Upper lobe of left lung (tissue), 6 donors: ENCODE measurements at places on chromosomes 7 and 10. TPM values are rescaled to one million over a fixed set of nuclear protein-coding genes. Genes with fewer than 3 reads are reported as not detected.

DNA sequence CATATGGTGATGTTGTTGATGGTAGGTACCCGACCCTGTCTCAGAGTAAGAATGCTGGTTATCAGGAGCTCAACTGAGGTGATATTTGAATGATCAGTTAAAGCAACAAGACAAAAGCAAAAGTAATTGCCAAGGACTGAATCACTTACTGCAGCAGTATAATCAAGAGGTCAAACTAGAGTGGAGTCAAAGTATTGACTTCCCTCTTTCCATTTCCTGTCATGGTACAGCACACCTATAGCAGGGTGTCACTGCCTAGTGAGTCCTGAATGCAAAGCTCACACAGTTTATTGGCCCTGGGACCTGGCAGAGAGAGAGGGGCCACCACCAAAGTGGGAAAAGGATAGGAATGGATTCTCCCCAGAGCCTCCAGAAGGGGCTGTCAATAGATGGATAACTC lies 886.1 kb upstream of the SORCS1 start:
- DNase-seq, result no peak
- H3K4me3 ChIP-seq, result no peak overlapping the region
- no peaks in the 10 kb centered on the region for H3K27me3 ChIP-seq
- H3K4me1 ChIP-seq, result no peaks in the 10 kb centered on the region
- no peak overlapping the region for H3K27ac ChIP-seq

DNA sequence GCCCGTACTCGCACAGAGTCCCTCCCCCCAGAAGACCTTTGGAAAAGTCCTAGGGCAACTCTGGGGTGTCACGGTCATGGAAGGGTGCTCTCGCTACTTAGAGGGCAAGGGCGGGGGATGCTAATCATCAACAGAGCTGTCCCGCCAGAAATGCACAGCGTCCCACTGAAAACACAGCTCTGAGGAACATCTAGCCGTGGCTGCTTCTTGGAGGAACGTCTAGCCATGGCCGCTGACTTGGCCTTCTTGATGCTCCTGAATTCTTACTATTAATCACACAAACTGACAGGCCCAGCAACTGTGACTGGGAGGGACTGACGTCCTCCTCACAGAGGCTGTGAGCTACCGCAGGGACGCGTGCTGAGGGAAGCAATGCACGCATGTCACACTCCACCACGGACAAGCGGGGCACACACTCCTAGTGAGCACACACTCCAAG lies 1.7 kb downstream of the TUBGCP2 start:
- H3K27me3 ChIP-seq, result no peaks in the 10 kb centered on the region
- H3K27ac ChIP-seq, result peak overlapping the region; percentile 96

- no peak overlapping the region for H3K4me3 ChIP-seq
- no peak for DNase-seq
- no peaks in the 10 kb centered on the region for H3K36me3 ChIP-seq
- H3K27me3 ChIP-seq, result no peaks in the 10 kb centered on the region
- H3K27ac ChIP-seq, result no peak overlapping the region
- H3K4me1 ChIP-seq, result no peaks in the 10 kb centered on the region
Measured at GRCh38 chr10:58372607-58373441, 12.4 kb upstream of the TFAM start.

GRCh38 chr10:59910867-59911266 lies 4.5 kb upstream of the CCDC6 start:
- H3K27me3 ChIP-seq, result no peaks in the 10 kb centered on the region
- DNase-seq, result no peak
- no peak overlapping the region for H3K4me3 ChIP-seq
- no peak overlapping the region for H3K27ac ChIP-seq

- no peaks in the 10 kb centered on the region for H3K27me3 ChIP-seq
- H3K4me1 ChIP-seq, result no peaks in the 10 kb centered on the region
- no peak overlapping the region for H3K27ac ChIP-seq
- no peaks in the 10 kb centered on the region for H3K36me3 ChIP-seq
Measured at GRCh38 chr10:126290232-126290631, 98.0 kb downstream of the ADAM12 start.

GRCh38 chr7:84123965-84124547 lies 70.5 kb downstream of the SEMA3A start:
- DNase-seq, result no peak
- H3K27ac ChIP-seq, result no peak overlapping the region
- H3K4me1 ChIP-seq, result peaks cover 5% of the 10 kb centered on the region
- H3K36me3 ChIP-seq, result no peaks in the 10 kb centered on the region
- H3K27me3 ChIP-seq, result no peaks in the 10 kb centered on the region

DNA sequence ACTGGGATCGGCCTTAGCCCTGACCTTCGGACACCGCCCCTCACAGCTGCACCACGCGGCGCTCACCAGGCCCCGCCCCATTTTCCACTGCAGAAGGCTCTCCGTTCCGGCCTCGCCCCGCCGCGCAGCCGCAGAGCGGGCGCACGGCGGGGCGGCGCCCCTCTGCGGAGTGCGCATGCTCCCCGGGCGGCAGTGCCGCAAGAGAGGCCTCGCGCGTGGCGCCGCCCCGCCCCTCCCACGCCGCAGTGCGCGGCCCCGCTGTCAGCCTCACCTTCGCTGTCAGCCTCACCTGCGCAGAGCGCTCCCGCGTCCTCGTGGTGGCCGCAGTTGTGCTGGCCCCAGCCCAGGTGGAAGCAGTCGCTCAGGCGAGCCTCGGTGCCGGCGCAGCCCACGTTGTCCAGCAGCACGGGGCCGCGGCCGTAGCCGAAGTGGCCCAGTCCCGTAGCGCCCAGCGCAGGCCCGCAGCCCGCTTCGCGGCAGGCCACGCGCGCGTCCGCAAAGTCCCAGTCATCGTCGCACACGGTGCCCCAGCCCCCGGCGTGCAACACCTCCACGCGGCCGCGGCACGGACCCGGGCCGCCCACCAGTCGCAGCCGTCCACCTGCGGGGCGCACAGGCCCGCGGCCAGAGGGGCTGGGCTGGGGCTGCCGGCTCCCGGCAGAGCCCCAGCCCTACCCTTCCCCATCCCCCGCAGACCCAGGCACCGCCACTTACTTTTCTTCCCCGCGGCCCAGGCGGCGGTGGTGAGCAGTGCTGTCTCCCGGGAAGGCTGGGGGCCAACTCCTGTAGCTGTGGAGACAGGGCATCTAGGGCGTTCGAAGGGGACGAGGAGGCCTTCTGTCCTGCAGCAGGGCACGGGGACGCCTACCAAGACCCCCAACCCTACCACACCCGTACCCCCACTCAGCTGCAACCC lies 16.1 kb downstream of the SSC4D start:
- no peaks in the 10 kb centered on the region for H3K36me3 ChIP-seq
- H3K27me3 ChIP-seq, result no peaks in the 10 kb centered on the region
- H3K27ac ChIP-seq, result peak overlapping the region; percentile 65
- DNase-seq, result peak; percentile 94
- H3K4me1 ChIP-seq, result peaks cover 26% of the 10 kb centered on the region

- H3K27me3 ChIP-seq, result no peaks in the 10 kb centered on the region
- H3K36me3 ChIP-seq, result peaks cover 3% of the 10 kb centered on the region
- H3K4me3 ChIP-seq, result no peak overlapping the region
- no peak for DNase-seq
- peaks cover 34% of the 10 kb centered on the region for H3K4me1 ChIP-seq
Measured at GRCh38 chr7:104992306-104992705, 21.7 kb upstream of the KMT2E start.

DNA sequence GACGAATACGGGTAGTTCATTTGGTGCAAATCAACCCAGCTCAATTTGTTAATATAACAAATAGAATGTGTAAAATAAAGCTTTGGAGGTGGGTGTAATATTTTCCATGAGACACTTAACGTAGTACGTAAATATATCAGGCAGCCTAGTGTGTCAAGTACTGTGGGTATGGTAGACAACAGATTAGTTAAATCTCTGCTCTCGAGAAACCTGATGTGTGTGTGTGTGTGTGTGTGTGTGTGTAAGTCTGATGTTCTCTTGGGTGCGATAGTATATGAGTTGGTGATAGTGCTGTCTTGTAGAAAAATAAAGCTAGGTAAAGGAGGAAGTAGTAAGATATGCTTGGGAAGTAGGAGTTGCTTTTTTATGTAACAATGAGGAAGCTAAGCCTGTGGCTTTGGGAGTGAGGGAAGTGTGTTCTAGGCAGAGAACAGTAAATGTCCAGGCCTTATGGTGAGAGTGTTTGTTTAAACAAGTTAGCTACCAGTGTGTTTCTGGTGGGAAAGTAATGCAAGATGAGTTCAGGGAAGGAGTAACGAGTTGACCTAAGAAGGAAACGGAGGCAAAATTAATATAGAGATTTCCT lies 26.1 kb downstream of the WAC start:
- H3K36me3 ChIP-seq, result no peaks in the 10 kb centered on the region
- H3K27ac ChIP-seq, result peak overlapping the region; percentile 22
- DNase-seq, result peak; percentile 30
- no peaks in the 10 kb centered on the region for H3K27me3 ChIP-seq
- no peak overlapping the region for H3K4me3 ChIP-seq
- H3K4me1 ChIP-seq, result peaks cover 37% of the 10 kb centered on the region

DNA sequence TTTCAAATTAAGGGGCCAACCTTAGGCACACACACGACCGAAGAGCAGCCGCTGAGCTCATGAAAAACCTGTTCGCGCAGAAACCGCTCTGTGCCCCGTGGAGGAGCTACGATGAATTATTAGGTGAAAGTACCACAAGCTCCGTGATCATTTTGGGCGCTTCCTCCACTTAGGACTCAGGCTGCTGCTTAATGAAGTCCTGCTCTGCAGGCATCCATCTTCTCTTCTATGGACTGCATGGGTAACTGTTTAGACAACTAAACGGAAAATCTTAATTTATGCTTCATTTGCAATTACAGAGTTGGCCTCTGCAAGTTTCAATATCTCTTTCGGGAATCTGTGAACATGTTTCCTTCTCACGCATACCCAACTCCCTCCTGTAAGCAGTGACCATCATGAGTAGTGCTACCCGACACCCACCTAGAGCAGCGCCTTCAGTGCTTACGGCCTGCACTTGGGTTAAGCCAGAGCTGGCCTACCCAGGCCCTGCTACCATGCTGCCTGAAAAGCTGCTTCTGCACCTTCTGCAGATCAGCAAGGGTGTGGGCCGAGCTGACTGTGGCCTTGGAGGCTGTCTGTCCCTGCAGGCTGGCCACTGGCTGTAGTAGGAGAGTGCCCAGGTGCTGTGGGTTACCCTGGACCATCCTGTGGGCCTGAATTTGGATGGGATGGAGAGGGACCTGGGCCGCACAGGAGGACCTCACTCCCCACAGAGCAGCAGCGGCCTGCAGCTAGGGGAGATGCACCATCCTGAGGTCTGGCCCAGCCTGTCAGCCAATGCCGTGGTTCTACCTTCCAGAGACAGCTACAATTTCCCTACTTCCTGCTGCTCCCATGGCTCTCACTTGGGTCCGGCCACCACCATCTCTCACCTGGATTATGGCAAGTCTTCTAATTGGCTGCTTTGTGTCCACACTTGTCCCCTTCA lies 36.0 kb downstream of the GNA12 start:
- no peak overlapping the region for H3K4me3 ChIP-seq
- H3K4me1 ChIP-seq, result peaks cover 23% of the 10 kb centered on the region
- peak overlapping the region; percentile 3 for H3K27ac ChIP-seq
- H3K36me3 ChIP-seq, result no peaks in the 10 kb centered on the region
- peak; percentile 17 for DNase-seq
- H3K27me3 ChIP-seq, result no peaks in the 10 kb centered on the region

- H3K4me3 ChIP-seq, result no peak overlapping the region
- H3K4me1 ChIP-seq, result no peaks in the 10 kb centered on the region
- H3K27ac ChIP-seq, result no peak overlapping the region
- no peaks in the 10 kb centered on the region for H3K27me3 ChIP-seq
- no peaks in the 10 kb centered on the region for H3K36me3 ChIP-seq
Measured at GRCh38 chr7:67463983-67464382, 467.4 kb downstream of the TYW1 start.

DNA sequence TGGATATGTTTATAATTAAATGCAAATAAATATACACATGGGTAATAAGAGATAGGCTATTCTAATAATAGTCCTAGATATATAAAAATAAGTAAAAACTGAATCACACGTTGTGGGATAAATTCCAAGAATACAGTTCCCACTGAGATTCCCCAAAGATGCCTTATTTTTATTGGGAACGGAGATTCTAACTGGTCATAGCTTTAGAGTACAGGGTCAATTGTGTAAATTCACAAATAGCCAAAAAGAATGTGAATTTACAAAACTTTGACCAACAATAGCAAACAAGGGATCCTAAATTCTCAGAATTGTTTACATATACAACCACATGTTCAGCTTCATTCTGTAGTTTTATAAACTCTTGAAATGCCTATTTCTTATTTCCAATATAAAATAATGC lies 65.0 kb downstream of the VSTM4 start:
- H3K4me1 ChIP-seq, result no peaks in the 10 kb centered on the region
- no peak overlapping the region for H3K4me3 ChIP-seq
- H3K27ac ChIP-seq, result no peak overlapping the region
- no peak for DNase-seq
- H3K36me3 ChIP-seq, result no peaks in the 10 kb centered on the region

DNA sequence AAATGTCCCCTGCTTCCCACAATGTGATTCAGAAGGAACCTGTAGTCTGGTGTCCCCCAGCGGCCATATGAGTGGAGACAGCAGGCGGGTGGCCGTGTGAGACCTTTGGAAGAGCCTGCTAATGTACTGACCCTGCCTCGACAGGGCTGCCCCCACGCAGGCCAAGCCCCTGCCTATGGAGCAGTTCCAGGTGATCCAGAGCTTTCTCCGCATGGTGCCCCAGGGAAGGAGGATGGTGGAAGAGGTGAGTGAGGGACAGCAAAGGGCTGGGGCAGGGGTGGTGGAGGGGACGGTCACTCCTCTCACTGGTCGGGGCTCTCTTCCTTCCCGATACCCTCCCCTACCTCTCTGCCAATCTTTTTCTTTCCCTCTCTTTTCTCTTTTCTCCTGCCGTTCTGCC lies 55.7 kb downstream of the PALD1 start:
- H3K4me1 ChIP-seq, result peaks cover 7% of the 10 kb centered on the region
- H3K36me3 ChIP-seq, result peaks cover 9% of the 10 kb centered on the region
- H3K27me3 ChIP-seq, result no peaks in the 10 kb centered on the region
- H3K4me3 ChIP-seq, result no peak overlapping the region
- H3K27ac ChIP-seq, result no peak overlapping the region

- DNase-seq, result peak; percentile 53
- peaks cover 18% of the 10 kb centered on the region for H3K4me1 ChIP-seq
- H3K4me3 ChIP-seq, result peak overlapping the region; percentile 68
- H3K27ac ChIP-seq, result peak overlapping the region; percentile 96
Measured at GRCh38 chr7:12210179-12211053, 678 bp upstream of the TMEM106B start.

Gene EIF5AL1
- total RNA-seq, result 0.20 TPM

Gene PANK1
- 17.9 TPM for total RNA-seq

Gene SNX13
- total RNA-seq, result 17.1 TPM

Gene MMRN2
- 76.8 TPM for total RNA-seq

Gene AKR1D1
- not detected for total RNA-seq

Gene HOXA11
- not detected for total RNA-seq

Gene TMEM213
- 1.7 TPM for total RNA-seq

Gene CALHM3
- total RNA-seq, result not detected
